ENCODE measurements at places on chromosomes 2 and 18. TPM values are rescaled to one million over a fixed set of nuclear protein-coding genes. Genes with fewer than 3 reads are reported as not detected.
A peak's percentile ranks its signal among the peaks of the same experiment; 100 is the strongest.

GRCh38 chr2:166881177-166881576 is 7.1 kb upstream of the XIRP2 start:
- no peak for DNase-seq

GRCh38 chr18:79884294-79884962 is 67.0 kb downstream of the SLC66A2 start:
- DNase-seq: no peak

GRCh38 chr2:209913786-209914345 is 88.6 kb upstream of the RPE start:
- DNase-seq: no peak

DNA sequence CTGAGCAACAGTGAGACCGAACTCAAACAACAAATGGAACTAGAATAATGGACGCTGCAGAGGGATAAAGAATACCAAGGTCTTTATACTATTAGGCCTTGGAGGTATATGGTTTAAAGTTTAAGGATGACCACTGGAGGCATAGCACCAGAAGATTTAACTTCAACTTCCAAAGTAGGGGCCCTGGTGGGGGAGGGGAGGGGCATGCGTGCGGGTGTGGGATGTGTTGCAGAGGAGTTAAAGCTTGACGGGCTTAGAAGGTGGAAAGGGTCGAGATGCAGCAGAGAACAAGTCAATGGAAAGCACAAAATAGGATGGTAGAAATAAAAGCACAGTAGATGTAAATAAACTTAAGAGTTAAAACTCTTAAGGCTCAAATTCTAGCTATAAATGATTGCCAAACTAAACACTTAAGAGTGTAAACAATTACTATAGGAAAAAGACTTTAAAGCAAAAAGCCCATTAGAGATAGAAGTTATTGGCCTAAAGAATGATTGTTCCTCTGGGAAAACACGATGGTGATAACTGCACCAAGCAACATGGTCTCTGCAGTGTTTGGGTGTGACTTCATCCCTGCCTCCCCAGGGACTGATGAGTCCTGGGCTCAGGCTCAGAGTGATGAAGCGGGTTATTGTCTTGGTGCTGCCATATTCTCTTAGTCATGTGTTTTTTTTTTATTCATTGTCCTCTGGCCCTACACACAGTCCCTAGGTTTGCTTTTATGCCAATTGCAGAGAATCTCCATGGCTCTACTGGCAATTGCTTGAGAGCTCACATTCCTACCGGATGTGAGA is 13.0 kb downstream of the RRM2 start:
- no peak for DNase-seq

- DNase-seq: no peak
These were observed 635.4 kb downstream of the EPHA4 start for GRCh38 chr2:220936641-220937197.

DNA sequence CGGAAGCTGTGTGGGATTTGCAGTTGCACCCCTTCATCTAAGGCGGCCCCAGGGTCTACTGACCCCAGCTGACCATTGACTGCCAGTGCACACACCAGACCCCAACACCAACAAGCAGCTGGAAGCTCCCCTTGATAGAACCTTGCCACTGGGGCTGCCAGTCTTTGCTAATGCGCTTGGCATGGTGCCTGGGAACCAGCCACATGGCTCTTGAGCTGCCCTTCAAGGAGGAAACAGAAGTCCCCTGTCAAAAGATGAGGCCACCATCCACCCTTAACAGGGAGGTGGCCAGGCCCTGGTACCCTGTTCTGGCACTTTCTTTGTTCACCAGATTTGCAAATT is 8.6 kb downstream of the ALPI start:
- no peak for DNase-seq

- no peak for DNase-seq
These were observed 22.6 kb upstream of the TTL start for GRCh38 chr2:112459372-112459771.

GRCh38 chr18:59083136-59083818 is 56.4 kb upstream of the SEC11C start:
- DNase-seq: no peak

GRCh38 chr2:44433895-44434294 is 72.1 kb downstream of the CAMKMT start:
- no peak for DNase-seq

GRCh38 chr2:62453955-62454354 is 52.0 kb downstream of the TMEM17 start:
- DNase-seq: no peak

- DNase-seq: no peak
These were observed 110.4 kb downstream of the GRB14 start for GRCh38 chr2:164510895-164511294.

DNA sequence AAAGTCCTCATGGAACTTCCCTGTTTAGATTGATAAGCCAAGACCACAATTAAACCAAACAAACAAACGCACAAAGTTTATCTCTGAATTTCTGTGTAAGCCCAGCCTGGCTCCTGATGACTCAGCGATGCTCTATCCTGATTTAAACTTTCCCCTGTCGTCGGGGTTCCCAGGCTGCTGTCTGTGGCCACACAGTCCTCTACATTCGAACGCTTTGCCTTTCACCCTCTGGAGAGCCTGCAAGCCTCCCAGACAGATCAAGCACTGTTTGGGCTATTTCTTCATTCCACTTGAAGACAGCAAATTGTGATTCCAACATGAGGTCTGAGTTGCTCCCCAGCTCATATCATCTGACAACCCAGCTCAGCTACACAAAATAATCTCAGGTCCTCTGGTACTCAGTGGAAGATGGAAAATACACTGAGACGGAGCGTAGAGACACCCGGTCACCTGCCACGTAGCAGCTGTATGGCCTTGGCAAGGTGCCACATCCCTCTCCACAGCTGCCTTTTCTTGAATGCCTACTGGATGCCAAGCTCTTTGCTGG is 51.2 kb downstream of the CYRIA start:
- DNase-seq: no peak

GRCh38 chr2:64213532-64214275 is 69.5 kb upstream of the PELI1 start:
- DNase-seq: peak; percentile 18

GRCh38 chr18:35005963-35006577 is 35.1 kb upstream of the MAPRE2 start:
- DNase-seq: peak; percentile 15

DNA sequence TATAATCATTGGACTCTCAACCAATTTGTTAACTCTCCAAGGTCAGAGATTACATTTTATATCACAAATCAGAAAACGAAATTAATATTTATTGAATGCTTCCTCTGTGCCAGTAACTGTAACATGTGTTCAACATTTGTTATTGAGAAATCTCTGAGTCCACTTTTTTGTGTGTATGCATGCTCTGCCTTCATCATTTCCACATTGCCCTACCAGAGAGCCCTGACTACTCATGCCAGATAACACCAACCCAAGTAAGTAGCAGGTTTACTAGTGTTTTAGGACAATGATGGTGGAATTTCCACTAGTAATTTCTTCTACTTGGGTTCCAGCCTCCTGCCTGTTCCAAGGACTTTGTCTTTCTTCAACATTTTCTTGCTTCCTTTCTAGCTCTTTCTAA is 14.2 kb upstream of the FAP start:
- DNase-seq: no peak

- DNase-seq: no peak
These were observed 179.4 kb downstream of the LCLAT1 start for GRCh38 chr2:30626397-30626796.

DNA sequence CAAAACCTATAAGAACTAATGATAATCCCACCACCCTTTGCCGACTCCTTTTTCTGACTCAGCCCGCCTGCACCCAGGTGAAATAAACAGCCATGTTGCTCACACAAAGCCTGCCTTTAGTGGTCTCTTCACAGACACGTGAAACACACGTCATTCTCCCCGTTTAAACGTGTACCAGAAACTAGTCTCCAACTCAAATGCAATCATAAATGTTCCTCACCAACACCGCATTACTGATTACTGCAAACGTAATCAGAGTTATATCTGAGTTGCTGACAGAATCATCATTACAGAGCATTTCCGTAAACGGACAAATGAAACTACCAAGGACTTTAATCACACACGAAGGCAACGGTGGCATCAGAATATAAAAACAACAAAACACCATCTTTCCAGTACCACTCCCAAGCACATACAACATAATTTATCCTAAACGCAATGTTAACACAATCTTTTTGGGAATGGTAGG is 1.9 kb downstream of the CLK1 start:
- peak; percentile 66 for DNase-seq

DNA sequence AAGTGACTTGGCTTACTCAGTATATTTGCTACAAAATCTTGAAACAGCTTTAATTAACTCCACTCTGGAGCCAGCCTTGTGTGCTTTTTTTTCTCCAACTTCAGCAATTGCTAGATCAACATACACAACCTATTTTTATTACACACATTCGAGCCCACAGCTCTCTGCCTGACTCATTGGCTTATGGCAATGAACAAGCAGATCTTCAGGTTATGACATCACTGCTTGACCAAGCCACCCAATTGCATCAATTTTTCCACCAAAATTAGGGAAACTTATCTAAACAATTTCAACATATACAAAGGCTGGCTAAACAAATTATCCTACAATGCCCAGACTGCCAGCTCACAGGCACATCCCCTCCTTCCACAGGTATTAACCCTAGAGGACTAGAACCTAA is 39.6 kb upstream of the PDK1 start:
- DNase-seq: no peak

DNA sequence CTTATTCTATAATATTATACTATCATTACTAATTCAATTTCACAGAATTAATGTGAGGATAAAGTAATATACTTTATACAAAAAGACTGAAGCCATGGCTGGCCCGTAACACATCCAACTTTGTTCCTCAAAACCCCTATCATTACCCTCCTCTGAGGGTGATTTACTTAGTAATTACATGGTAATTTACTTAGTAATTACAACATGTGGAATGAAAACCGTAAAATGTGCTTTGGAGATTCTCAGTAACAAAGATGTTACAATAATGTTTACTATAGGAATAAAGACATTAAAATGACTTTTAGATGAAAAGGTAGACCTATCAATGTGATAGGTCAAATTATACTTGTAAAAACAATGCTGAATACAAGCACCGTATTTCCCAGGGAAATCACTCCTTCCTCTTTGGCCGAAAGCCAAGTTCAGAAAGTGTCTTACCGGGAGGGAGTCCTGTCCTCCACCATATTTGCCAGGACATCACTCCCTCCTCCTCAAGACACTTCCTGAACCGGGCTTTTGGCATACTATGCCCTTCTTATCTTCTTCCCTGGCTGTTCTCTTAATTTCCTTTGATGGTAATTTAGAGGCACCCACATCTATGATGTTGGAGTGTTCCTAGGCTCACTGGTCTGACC is 1047.8 kb downstream of the SOCS6 start:
- DNase-seq: no peak

- no peak for DNase-seq
These were observed 799.6 kb upstream of the HS6ST1 start for GRCh38 chr2:129118296-129118695.

DNA sequence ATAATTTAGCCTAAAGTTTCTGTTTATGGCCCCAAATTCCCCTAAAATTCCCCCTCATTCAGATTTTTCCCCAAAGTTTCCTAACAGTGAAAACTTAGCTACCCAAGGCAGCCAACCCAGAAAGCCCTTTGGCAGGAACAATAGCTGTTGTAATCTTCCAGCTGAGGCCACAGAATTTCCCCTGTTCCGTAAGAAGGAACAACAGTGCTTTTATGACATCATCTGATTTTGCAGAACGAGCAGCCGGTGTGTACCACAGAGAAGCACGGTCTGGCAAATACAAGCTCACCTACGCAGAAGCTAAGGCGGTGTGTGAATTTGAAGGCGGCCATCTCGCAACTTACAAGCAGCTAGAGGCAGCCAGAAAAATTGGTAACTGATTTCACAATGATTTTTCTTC is 6.3 kb downstream of the TNFAIP6 start:
- no peak for DNase-seq

GRCh38 chr18:47985866-47986265 is 55.4 kb upstream of the SMAD2 start:
- no peak for DNase-seq

GRCh38 chr2:12097859-12098258 is 351.4 kb downstream of the LPIN1 start:
- DNase-seq: no peak

DNA sequence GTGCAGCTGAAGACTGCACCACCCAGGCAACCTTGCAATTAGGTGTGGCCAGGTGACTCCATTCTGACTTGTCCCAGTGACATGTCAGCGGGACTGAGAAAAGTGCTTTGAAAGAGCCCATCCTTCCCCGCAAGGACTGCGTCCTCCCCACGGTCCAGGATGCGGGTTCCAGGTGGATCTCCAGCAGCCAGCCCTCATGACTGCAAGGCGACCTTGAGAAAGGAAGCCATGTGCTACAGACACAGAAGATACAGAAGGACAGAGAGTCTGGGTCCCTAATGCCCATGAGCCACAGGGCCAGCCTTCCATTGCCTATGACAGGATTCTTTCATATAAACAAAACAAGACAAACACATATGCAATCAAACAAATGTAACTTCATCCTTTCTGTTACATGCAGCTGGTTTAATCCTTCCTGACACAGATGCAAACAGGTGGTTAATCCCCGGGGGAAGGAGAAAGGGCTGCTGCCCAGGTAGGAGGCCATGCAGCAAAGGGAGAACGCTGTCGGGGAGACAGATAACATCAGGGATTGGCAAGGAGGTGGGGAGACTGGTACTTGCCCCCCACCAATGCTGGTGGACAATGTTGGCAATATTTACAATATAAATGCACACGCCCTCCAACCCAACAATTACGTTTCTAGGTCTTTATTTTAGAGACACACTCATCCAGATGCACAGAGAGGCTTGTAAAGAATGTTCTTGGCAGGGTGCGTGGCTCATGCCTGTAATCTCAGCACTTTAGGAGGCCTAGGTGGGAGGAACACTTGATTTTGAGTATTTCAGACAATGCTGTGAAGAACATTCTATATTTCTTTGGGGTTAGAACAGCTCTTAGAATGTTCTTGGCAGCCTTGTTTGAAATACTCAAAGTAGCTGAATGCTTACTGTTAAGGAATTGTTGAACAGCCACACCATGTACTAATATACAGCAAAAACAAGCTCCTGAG is 64.8 kb downstream of the NCAPH start:
- no peak for DNase-seq

Gene RIT2
- not detected for total RNA-seq

Gene TCF23
- not detected for total RNA-seq

Gene CWC22
- 21.4 TPM for total RNA-seq

Gene UGT1A5
- total RNA-seq: not detected

Gene BAZ2B
- 9.4 TPM for total RNA-seq

Gene SOWAHC
- total RNA-seq: 0.34 TPM

Gene IL36G
- total RNA-seq: not detected

Gene NFU1
- 32.2 TPM for total RNA-seq

Gene NPAS2
- 3.1 TPM for total RNA-seq

Gene SCN7A
- not detected for total RNA-seq

Gene IL1B
- not detected for total RNA-seq

Gene GREB1
- total RNA-seq: 1.2 TPM

Gene PLEKHH2
- 2.4 TPM for total RNA-seq

Gene FSHR
- total RNA-seq: not detected

Gene CD207
- total RNA-seq: not detected

Gene PCBP1
- total RNA-seq: 451 TPM

Gene PUM2
- total RNA-seq: 111 TPM

Gene TMEM178A
- total RNA-seq: 0.86 TPM

Gene LHCGR
- not detected for total RNA-seq

All from activated naive CD4-positive, alpha-beta T cell treated with anti-CD3 and anti-CD28 coated beads, Interleukin-2, amount 50 U/mL, for 72 hours (primary cell).